Activated CD4-positive, alpha-beta T cell treated with anti-CD3 and anti-CD28 coated beads for 36 hours (primary cell): ENCODE measurements at places on chromosomes 3 and 15.

- H3K27ac ChIP-seq: peak within 1 kb of the TSS; percentile 93
- H3K36me3 ChIP-seq: peaks cover 18% of the 10 kb centered on the region
- DNase-seq: peak; percentile 85
- no peaks in the 10 kb centered on the region for H3K27me3 ChIP-seq
Measured at GRCh38 chr3:52056521-52056967, at the start of gene DUSP7. Gene DUSP7, minus strand, starts transcription at chr3:52056571. Its CDS starts 205 bp downstream, at chr3:52056366.

DNA sequence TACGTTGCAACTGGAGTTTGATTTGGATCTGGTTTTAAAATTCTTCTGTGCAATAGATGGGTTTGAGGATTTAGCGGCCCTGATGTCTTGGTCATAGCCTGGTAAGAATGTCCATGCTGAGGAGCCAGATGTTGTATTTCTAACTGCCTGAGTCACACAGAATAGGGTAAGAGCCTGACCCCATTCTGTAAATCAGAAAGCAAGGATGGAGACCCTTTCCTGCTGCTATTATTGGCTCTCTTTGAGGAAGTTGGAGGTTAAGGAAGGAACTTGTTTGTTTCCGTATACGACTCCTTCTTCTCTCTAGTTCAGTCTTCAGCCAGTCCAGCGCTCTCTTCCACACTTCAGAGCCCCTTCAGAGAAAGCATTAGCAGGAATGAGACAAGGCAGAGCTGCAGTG lies 65.1 kb downstream of the HCN4 start:
- H3K36me3 ChIP-seq: no peaks in the 10 kb centered on the region
- DNase-seq: no peak

- no peak overlapping the region for H3K4me3 ChIP-seq
- no peak overlapping the region for H3K27ac ChIP-seq
- no peaks in the 10 kb centered on the region for H3K36me3 ChIP-seq
- no peaks in the 10 kb centered on the region for H3K4me1 ChIP-seq
- no peaks in the 10 kb centered on the region for H3K27me3 ChIP-seq
- no peak for DNase-seq
Measured at GRCh38 chr3:171058058-171058457, 31.5 kb upstream of the SLC2A2 start.

GRCh38 chr3:188236271-188236670 lies 82.3 kb downstream of the LPP start:
- peaks cover 20% of the 10 kb centered on the region for H3K4me1 ChIP-seq
- no peak overlapping the region for H3K4me3 ChIP-seq
- no peak overlapping the region for H3K27ac ChIP-seq

- peaks cover 2% of the 10 kb centered on the region for H3K36me3 ChIP-seq
- H3K4me3 ChIP-seq: no peak overlapping the region
- no peaks in the 10 kb centered on the region for H3K27me3 ChIP-seq
- peaks cover 13% of the 10 kb centered on the region for H3K4me1 ChIP-seq
Measured at GRCh38 chr15:60374628-60375081, 23.1 kb downstream of the ANXA2 start.

- H3K27ac ChIP-seq: no peak overlapping the region
- H3K4me1 ChIP-seq: no peaks in the 10 kb centered on the region
- DNase-seq: no peak
- no peaks in the 10 kb centered on the region for H3K27me3 ChIP-seq
- H3K4me3 ChIP-seq: no peak overlapping the region
Measured at GRCh38 chr15:100900136-100900794, 18.9 kb upstream of the LRRK1 start.

DNA sequence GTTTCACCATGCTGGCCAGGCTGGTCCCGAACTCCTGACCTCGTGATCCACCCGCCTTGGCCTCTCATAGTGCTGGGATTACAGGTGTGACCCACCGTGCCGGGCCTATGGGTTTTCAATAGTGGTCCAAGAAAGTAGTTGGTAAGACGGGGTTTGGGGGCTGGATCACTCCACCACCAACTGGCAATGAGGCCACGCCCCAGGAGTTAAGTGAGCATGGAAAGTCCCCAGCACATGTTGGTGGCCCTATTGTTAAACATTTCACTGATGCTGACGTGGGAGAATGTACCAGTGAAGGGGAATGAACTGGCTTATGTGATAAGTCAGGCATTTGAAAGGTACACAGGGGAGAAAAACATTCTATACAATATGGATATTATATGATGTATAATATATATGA lies 80.4 kb downstream of the CHRD start:
- no peaks in the 10 kb centered on the region for H3K27me3 ChIP-seq
- no peaks in the 10 kb centered on the region for H3K4me1 ChIP-seq
- no peak overlapping the region for H3K4me3 ChIP-seq
- H3K36me3 ChIP-seq: no peaks in the 10 kb centered on the region
- H3K27ac ChIP-seq: no peak overlapping the region
- no peak for DNase-seq

GRCh38 chr15:90529371-90530249 lies at the start of gene CRTC3:
Gene CRTC3, plus strand, starts transcription at chr15:90529923. Its CDS starts 149 bp downstream, at chr15:90530072.
- no peaks in the 10 kb centered on the region for H3K27me3 ChIP-seq
- H3K4me3 ChIP-seq: peak within 1 kb of the TSS; percentile 93
- peaks cover 42% of the 10 kb centered on the region for H3K4me1 ChIP-seq
- H3K27ac ChIP-seq: peak within 1 kb of the TSS; percentile 92

DNA sequence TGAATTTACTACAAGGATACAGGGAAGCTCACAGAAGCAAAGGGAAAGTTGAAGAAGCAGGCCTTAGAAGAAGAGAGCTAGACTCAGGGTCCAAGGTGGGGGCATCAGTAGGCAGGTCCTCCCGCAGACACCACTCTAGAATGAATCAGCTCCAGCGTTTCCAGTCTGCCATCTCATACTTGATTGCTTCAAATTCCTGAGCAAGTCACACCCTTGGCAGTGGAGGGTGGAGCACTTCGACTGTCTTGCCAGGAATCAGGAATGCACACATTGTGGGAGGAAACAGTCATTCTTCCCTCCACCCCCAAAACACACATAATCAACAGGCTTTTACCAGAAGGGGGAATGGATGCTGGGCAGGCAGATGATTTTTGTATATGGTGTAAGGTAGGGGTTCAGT lies 78.5 kb downstream of the CHCHD6 start:
- H3K27me3 ChIP-seq: no peaks in the 10 kb centered on the region
- H3K36me3 ChIP-seq: peaks cover 20% of the 10 kb centered on the region
- H3K27ac ChIP-seq: no peak overlapping the region
- no peaks in the 10 kb centered on the region for H3K4me1 ChIP-seq
- no peak for DNase-seq

DNA sequence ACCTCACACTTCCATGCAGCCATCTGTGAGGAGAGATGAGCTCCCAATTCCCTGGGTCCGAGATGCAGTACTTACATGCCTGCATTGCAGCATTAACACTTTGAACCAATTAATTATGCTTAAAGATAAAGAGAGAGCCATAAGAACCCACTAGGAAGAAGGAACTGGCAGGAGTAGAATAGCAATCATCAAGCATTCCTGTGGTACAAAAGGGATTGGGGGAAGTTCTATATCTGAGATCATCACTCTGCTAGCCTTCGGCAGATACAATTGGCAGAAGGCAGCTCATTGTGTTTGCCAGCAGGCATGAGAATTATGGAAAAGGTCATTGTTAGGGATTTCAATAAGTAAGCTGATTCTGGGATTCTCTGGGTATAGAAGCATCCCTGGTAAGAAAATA lies 891.4 kb downstream of the NTRK3 start:
- H3K36me3 ChIP-seq: no peaks in the 10 kb centered on the region
- DNase-seq: no peak
- no peaks in the 10 kb centered on the region for H3K4me1 ChIP-seq

- H3K4me3 ChIP-seq: no peak overlapping the region
- H3K4me1 ChIP-seq: no peaks in the 10 kb centered on the region
- H3K36me3 ChIP-seq: no peaks in the 10 kb centered on the region
Measured at GRCh38 chr15:58201516-58201915, 63.3 kb downstream of the AQP9 start.

DNA sequence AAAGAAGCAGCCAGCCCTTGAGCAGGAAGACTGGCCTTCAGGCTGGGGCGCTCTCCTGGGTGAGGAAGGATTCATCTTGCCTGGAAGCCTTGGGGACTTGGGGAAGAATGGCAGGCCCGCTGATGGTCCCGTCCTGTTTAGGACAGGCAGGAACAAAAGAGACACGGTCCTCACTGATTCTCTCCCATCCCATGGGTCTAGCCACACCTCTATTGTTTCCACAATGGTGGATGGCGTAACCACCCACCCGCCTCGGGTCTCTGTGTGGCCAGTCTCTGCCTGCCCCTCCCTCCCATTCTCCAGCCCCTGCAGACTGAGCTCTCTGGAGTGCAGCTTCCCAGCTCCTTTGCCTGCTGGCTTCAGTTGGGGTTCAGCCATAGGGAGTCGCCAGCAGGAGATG lies 284.3 kb downstream of the UACA start:
- peak overlapping the region; percentile 3 for H3K4me3 ChIP-seq
- peaks cover 42% of the 10 kb centered on the region for H3K27me3 ChIP-seq
- peaks cover 38% of the 10 kb centered on the region for H3K4me1 ChIP-seq
- peak overlapping the region; percentile 18 for H3K27ac ChIP-seq
- no peaks in the 10 kb centered on the region for H3K36me3 ChIP-seq
- no peak for DNase-seq

- H3K27me3 ChIP-seq: no peaks in the 10 kb centered on the region
- peaks cover 3% of the 10 kb centered on the region for H3K36me3 ChIP-seq
- peaks cover 15% of the 10 kb centered on the region for H3K4me1 ChIP-seq
- peak overlapping the region; percentile 83 for H3K4me3 ChIP-seq
Measured at GRCh38 chr3:136250903-136251460, 842 bp downstream of the PCCB start.

DNA sequence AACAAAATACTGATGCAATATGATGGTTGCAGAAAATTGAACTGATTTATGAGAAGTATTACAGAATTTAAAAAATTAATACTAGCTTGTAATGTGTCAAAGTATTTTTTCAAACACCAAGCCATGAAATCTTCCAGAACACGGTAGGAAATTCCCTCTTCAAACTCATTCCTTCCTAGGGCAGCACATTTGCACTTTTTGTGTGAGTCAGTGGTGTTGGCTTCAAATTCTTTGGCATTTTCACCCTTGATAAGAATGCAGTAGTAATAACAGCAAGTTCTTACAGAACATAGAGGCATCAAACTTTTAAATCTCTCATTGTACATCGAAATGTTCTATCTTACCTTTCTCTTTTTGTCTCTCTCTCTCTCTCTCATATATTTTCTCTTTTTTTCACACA lies 191.8 kb downstream of the CGGBP1 start:
- H3K27ac ChIP-seq: no peak overlapping the region
- H3K4me3 ChIP-seq: no peak overlapping the region
- DNase-seq: no peak
- H3K4me1 ChIP-seq: no peaks in the 10 kb centered on the region

DNA sequence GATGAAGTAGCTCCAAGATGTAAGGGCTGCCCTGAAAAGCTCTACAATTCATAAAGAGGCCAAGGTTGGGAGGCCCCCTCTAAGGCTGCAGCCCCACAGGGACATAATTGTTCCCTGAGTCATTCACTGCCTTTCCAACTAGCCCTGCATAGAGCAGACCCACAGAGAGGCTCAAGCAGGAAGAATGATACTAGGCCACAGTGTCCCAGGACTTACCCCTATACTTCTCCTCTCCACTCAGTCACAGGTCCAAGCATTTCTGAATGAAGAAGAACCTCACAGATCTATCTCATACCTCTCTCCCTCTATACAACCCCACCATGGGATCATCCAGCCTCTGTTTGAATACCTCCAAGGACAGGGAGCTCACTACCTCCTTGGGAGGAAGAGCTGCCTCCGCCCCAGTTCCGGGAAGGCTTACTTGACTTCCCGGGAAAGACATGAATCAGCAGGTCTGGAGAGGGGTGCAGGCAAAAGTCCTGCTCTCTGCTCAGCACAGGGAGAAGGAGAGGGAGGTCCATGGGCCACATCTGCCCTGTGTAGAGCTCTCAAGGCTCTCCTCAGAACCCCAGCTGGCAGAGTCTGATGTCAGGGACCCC lies 6.9 kb upstream of the SKIC8 start:
- no peak overlapping the region for H3K4me3 ChIP-seq
- DNase-seq: no peak
- H3K4me1 ChIP-seq: peaks cover 14% of the 10 kb centered on the region
- H3K27ac ChIP-seq: no peak overlapping the region
- H3K36me3 ChIP-seq: no peaks in the 10 kb centered on the region

GRCh38 chr3:63762180-63762579 lies 56.9 kb upstream of the C3orf49 start:
- H3K27me3 ChIP-seq: peaks cover 2% of the 10 kb centered on the region
- H3K27ac ChIP-seq: no peak overlapping the region
- no peak overlapping the region for H3K4me3 ChIP-seq

- H3K4me3 ChIP-seq: no peak overlapping the region
- H3K4me1 ChIP-seq: no peaks in the 10 kb centered on the region
- DNase-seq: no peak
- peaks cover 8% of the 10 kb centered on the region for H3K27me3 ChIP-seq
Measured at GRCh38 chr15:32893421-32893820, 175.6 kb downstream of the GREM1 start.

- H3K36me3 ChIP-seq: no peaks in the 10 kb centered on the region
- no peak overlapping the region for H3K4me3 ChIP-seq
- no peak for DNase-seq
Measured at GRCh38 chr3:94440767-94441493, 378.1 kb downstream of the NSUN3 start.

- H3K27me3 ChIP-seq: peaks cover 10% of the 10 kb centered on the region
- no peak overlapping the region for H3K27ac ChIP-seq
- H3K36me3 ChIP-seq: no peaks in the 10 kb centered on the region
- H3K4me3 ChIP-seq: no peak overlapping the region
- DNase-seq: no peak
- no peaks in the 10 kb centered on the region for H3K4me1 ChIP-seq
Measured at GRCh38 chr3:37671926-37672325, 189.8 kb upstream of the CTDSPL start.

GRCh38 chr3:33790091-33790490 lies 8.3 kb upstream of the PDCD6IP start:
- H3K27ac ChIP-seq: no peak overlapping the region
- no peak for DNase-seq
- H3K36me3 ChIP-seq: no peaks in the 10 kb centered on the region
- H3K4me1 ChIP-seq: peaks cover 7% of the 10 kb centered on the region

DNA sequence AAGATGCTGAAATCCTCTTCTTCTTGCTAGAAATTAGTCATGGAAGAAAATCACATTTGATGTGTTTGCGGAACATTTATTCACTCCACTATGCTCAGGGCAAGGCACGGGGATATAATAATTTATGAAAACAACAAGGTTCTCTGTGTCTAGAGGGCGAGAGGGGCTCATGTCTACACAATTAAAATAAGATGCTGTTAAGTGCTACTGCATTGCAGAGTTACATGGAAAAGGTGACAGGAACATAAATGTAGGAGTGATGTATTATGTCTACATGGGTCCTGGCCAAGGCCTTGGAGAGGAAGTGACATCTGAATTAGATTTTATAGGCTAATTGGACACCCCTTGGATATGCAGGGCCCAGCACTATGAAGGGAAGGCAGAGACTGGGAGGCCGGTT lies 96.1 kb downstream of the SV2B start:
- H3K27me3 ChIP-seq: peaks cover 24% of the 10 kb centered on the region
- no peak overlapping the region for H3K27ac ChIP-seq
- no peaks in the 10 kb centered on the region for H3K36me3 ChIP-seq
- no peak overlapping the region for H3K4me3 ChIP-seq
- no peak for DNase-seq

DNA sequence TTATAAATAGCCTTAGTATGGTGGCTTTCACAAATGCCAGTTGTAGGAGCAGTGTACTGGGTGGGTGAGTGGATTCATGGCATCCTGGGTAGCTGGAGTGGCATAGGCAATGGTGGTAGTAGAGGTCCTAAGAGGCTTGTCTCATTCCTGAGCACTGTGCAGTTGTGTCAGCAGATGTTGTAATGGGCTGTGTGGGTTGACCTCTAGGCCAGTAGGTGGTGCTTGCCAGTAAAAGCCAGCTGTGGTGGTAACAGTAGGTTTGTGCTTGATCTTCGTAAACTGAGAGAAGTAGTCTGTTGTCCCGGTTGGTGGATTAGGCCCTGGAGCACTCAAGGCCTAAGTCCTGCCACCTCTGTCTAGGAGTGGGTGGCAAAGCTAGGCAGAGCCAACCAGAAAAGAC lies 149.7 kb upstream of the SUCLG2 start:
- H3K36me3 ChIP-seq: peaks cover 2% of the 10 kb centered on the region
- DNase-seq: no peak
- no peak overlapping the region for H3K27ac ChIP-seq
- no peaks in the 10 kb centered on the region for H3K4me1 ChIP-seq
- H3K27me3 ChIP-seq: peaks cover 1% of the 10 kb centered on the region
